PC-3 (cell line): ENCODE measurements at places on chromosomes 5 and 9.

- no peak for DNase-seq
Measured at GRCh38 chr5:107242411-107243219, 428.1 kb downstream of the EFNA5 start.

DNA sequence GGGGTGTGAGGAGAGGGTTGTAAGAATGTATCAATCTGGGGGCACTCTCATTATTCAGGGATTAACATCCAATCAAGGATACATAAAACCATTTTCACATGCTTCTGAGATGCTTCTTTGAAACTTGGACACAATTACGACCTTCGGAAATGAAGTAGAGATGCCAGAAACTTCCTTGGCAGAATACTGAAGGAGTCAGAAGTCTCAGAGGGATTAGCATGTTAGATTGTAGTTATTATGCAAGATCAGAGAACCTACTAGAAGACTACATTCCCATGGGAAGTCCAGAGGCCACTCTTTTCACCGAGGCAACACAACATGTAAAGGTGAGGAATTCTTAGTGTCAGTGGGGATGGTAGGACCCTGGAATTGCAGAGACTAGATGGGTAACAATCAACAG, 5.1 kb upstream of the SLC22A4 start:
- DNase-seq: no peak

GRCh38 chr5:107668154-107669095, 2.3 kb downstream of the EFNA5 start:
- DNase-seq: peak; percentile 45

- DNase-seq: no peak
Measured at GRCh38 chr5:66708368-66708767, 112.2 kb downstream of the MAST4 start.

DNA sequence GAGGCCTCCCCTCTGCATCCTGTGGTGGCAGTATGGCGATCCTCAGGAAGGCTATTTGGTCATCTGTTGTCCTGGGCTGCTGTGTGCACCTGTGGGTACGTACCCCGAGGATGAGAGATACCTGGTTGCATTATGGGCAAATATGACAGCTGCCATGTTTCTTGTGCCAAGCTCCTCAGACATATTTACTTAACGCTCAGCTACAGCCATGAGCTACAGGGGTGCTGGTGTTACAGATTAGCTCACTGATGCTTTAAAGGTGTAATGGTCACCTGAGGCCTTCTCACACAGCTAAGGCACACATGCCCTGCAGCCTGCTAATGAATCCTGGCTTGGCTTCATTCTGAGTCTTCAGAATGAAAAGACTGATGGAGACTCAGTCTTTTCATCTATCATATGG, 12.0 kb downstream of the NDST1 start:
- no peak for DNase-seq

GRCh38 chr9:14932641-14933040, 22.4 kb upstream of the FREM1 start:
- no peak for DNase-seq

DNA sequence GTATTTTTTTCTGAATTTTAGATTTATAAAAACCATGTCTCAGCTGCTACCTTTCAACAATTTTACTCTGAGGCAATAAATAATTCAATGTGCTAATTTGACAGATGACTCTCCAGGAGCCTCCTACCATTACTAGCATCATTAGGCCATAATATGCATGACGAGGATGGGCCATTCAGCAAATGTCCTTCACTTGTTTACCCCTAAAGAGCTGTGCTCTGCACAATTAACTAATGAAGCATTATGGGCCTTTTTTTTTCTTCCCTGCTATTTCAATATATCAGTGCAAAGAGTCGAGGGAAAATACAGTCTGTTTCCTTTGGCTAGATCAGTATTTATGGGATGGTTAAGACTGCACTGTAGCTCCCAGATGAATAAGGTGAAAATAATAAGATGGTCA, 627.2 kb downstream of the ISL1 start:
- no peak for DNase-seq

DNA sequence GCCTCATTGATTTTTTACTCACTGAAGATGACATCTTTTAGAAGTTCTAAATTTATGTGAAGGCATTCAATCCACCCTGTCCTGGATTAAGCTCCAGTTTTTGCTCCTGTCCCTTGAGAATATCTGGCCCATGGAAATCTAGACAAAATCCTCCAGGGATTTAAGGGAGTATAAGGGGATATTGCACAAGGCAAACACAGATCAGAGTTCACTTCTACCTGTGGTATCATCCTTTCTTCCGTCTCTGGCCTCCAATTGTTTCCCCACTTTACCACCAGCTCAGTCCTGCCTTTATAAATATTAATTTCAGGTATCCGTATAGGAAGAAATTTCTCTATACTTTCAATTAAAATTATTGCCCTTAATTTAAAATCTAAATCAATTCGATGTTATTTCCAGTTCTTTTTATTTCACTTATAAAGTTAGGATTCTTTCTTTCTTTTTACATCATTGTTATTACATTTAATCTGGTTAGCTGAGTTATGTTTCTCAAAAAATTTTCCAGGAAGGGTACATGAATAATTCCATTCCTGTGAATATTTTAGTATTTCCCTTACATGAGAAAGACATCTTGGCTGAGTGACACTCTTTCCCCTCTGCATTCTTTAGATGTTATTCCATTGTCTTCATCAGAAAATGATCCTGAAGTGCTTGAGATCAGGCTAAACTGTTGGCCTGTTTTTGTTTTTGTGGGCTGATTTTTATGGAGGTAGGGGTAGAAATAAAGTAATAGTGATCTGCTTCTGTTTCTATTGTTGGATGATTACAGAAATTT, 194.3 kb upstream of the MAP3K1 start:
- DNase-seq: no peak

GRCh38 chr5:178201221-178201926, 3.0 kb upstream of the HNRNPAB start:
- no peak for DNase-seq

DNA sequence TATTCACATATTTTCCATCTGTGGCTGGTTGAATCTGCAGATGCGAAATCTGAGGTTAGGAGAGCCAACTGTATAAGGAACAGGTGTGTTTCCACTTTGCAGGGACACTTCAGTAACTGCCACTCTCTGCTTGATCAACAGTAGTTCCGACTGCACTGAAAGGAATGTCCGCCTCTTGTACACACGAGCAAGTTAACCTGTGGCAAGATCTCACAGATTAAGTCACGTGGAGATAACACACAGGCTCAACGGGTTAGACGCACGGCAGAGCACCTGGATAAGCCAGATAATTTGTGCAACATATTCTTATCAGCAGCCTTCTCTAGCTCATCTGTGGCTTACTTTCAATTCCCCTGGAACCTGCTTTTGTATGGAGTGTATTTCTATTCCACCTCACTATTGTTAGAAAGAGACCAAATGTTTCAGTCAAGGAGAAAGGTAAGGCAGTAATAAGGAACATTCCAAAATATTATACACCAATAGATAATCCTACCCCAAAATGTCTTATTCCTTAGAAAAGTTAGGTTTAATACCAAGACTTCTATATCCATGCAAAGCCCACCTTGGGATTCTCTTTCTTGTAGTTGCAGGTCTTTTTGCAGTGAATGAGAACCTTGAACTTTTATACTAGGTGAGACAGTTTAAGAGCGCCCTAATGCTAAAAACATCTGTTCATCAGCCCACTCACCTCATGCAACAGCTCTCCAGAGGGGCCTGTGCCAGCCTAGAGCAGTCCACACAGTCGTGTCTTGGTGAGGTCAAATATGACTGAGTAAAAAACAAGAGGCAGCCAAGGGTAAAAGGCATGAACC, 6.5 kb upstream of the C9 start:
- no peak for DNase-seq

GRCh38 chr9:111621895-111622480, 9.1 kb upstream of the DNAJC25 start:
- peak; percentile 52 for DNase-seq

DNA sequence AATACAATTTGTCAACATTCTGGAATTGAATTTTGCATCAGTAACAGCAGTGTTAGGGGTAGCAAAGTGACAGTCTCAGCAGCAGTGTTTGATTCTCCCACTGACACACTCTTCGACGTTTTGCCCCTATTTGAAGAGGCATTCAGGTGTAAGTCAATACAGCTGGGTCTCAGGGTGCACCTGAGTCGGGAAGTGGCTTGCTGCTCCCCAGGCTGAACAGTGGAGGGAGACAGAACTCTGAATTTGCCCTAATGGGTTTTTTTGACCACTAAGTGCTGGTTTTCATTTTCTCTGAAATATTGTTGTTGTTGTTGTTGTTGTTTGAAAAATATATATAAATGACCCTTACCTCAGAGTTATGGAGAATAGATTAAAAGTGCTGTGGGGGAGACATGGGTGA, 223.2 kb downstream of the TLR4 start:
- no peak for DNase-seq

GRCh38 chr9:99118782-99119466, 14.0 kb downstream of the TGFBR1 start:
- no peak for DNase-seq

DNA sequence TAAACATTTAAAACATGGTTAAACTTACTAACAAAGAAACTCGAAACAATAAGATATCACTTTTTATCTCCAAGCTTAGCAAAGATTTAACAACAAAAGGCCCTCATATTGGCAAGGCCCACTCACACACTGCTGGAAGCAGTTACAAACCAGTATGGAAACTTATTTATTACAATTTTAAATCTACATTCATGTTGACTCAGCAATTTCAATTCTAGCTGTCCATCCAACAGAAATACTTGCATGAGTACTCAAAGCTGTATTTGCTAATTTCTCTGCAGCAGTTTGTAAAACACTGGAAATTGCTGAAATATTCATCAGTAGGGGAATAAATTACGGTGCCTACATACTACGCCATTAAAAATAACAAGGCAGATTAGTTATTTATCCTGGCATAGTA, 2.8 kb upstream of the DNAJA1 start:
- no peak for DNase-seq

DNA sequence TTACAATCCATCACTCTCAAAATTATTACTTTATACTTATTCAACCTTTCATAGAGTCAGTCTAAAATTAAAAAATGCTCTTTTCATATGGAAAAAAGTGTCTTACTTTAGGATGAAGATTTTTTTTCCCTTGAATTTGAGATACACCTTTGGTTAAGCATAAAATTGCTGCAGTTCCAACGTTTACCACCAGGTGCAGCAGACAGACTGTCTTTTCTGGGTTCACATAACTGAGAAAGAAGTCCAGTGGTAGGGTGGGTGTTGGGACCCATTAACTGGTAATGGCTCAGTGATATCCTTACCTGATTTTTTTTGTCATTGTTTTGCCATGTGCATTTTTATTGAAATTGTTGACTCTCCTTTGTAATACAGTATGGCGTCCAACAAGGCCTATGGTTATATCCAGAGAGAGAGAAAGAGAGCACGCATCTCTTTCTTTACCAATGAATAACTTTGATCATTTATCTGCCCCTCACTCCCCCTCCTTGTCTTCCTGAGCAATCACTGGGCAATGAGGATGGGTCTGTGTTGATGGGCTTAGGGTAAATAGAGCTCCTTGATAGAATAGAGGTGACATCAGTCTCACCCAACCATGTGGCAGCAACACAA, 98.4 kb downstream of the FBXL7 start:
- DNase-seq: peak; percentile 23

DNA sequence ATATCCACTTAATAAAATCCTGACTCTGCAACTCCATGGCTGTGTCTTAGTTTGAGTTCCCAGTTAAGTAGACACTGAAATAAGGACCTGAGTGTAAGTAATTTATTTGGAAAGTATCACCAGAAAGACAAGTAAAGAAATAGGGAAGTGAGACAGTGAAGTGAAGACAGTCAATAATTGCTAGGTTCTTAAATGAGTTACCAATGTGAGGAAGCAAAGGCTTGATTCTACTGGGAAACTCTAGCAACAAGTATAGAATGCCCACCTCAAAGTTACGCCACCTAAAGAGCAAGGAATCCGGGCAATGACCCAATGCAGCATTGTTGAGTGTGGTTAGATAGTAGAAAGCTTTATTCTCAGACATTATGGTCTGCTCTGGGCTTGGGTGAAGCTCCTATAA, 383.9 kb downstream of the TLR4 start:
- DNase-seq: no peak

DNA sequence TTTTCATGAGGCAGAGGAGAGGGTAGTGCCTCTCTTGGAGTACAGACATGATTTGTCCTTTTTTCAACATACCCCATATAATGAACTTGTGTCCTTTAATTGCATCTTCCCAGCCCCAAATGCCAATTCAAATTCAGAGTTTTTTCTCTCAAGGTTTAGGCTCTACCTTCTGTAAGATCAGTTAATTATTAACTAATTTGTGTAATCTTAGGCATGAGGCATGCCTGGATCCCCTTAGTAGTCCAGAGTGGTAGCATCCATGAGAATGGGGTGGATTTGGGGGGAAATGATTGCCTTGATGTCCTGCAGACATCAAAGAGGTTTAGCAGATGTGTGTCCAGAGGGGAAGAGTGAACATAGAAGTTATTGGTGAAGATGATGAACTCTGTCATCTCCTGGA, 533.3 kb downstream of the LRRC70 start:
- no peak for DNase-seq

- DNase-seq: no peak
Measured at GRCh38 chr5:36055984-36056383, 10.7 kb downstream of the UGT3A2 start.
